ENCODE measurements at places on chromosomes 7 and 10.

GRCh38 chr10:62652114-62652513 lies 152.4 kb upstream of the ADO start:
- DNase-seq = peak; percentile 75

GRCh38 chr7:79009647-79010046 lies 443.8 kb downstream of the MAGI2 start:
- DNase-seq = no peak

DNA sequence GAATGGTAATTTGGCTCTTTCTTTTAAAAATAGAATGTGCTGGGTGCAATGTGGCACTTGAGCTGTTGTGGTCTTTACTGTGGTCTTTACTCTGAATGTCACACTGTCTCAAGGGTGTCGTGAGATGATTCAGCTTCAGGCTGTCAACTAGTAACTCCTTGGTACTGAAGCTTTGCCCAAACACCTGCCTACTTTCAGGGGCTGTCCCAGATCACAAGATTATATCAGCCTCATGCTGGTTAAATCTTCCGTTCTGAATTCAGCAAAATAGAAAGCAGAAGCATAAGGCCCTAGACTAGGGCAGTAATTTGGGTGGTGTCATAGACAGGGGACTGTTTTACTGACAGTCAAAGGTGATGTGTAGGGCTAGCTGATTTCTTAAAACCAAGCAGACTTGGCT lies 110.9 kb downstream of the BAMBI start:
- no peak for DNase-seq

- DNase-seq = no peak
Measured at GRCh38 chr7:31125171-31125570, 73.1 kb downstream of the ADCYAP1R1 start.

- DNase-seq = no peak
Measured at GRCh38 chr10:68435803-68436202, 28.7 kb upstream of the RUFY2 start.

DNA sequence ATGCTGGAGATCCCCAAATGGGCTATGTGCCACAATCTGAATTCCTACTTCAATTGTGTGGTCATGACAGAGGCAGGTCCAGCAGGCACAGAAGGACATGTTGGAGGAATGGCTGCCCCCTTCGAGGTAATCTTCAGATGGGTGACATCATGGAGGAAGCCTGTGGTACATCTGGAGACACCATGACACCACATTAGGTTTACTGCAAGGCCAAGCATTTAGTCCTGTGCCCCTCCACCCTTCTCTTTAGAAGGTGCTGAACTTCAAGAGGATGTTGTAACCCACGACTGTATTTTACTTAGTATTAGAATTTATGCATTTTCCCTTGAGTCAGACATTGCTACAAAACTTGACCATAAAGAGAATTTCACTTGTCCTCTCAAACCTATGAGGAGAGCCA lies 75.1 kb upstream of the DDC start:
- DNase-seq = no peak

- DNase-seq = no peak
Measured at GRCh38 chr7:23308754-23309153, 9.6 kb downstream of the MALSU1 start.

GRCh38 chr7:18538554-18539250 lies 43.2 kb downstream of the HDAC9 start:
- DNase-seq = no peak

GRCh38 chr10:67837541-67838314 lies at the start of gene DNAJC12:
TSS of gene DNAJC12 (minus strand) at chr10:67838188. CDS start at chr10:67838011, 177 bp downstream.
- peak; percentile 61 for DNase-seq

DNA sequence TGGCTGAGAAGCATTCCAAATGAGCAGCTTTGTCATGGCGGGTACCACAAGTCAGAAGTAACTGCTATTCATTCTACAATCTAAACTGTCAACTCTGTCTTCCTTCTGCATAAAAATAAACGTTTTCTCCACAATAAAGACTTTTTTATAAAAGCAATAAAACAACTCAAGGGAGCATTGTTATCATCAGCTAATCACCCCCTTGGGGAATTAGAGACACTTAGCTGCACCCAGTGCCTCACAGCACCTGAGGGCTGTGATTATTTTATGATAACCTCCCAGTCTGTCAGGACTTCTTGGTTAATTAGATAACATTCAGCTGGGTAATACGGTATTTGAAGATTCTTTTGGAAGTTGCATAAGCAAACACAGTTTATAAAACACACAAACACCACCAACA lies 155.6 kb downstream of the PPP1R3A start:
- DNase-seq = no peak

- DNase-seq = no peak
Measured at GRCh38 chr7:156091519-156092080, 279.3 kb upstream of the SHH start.

GRCh38 chr10:7085913-7086589 lies 324.8 kb downstream of the SFMBT2 start:
- peak; percentile 23 for DNase-seq

GRCh38 chr10:20289070-20289828 lies 473.0 kb downstream of the PLXDC2 start:
- DNase-seq = no peak

GRCh38 chr10:88762906-88763305 lies 3.1 kb downstream of the LIPN start:
- no peak for DNase-seq

DNA sequence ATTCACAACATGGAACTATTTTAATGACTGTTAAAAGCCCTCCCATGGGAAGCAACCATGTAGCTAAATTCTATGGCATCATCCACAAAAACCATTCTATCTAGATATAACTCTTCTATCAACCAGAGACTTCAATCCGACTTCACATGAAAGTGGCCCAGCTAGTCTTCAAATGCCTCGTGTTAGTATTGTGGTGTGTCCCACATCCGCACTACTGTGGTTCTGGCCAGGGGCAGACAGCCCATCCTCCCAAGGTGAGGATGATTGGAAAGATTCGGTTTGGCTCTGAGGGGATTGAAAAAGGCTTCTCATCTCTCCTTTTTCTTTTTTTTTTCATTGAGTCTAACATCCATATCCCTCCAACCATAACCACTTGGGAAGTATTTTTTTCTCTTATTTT lies 253.0 kb upstream of the KLF6 start:
- DNase-seq = no peak

DNA sequence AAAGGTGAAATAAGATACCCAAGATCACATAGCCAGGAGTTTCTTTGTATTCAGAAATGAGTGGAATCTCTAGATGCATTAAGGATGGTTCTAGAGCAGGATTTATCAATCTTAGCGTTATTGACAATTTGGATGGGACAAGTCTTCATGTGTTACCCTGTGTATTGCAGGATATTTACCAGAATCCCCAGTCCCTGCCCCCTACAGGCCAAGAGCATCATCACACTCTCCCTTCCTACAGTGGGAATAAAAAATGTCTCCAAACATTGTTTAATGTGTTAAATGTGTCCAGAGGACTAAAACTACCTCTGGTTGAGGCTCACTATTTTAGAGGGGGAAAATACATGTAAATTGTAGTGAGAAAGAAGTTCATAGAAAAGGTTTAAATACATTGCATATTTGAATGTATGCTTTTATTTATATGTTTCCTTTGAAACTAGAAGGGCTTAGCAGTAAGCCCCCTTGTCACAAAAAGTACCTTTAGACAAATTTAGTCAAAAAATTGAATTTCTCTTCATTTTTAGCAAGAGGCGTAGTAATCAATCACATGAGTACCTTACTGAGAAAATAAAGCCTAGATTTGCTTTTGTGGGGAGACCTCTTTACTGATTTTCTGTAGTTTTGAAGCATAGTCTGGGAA lies 141.2 kb downstream of the MLLT10 start:
- DNase-seq = peak; percentile 51

- no peak for DNase-seq
Measured at GRCh38 chr10:73756183-73756582, 12.0 kb downstream of the SEC24C start.

- DNase-seq = no peak
Measured at GRCh38 chr7:98984126-98984525, 105.8 kb downstream of the TRRAP start.

GRCh38 chr10:121305066-121305465 lies 293.2 kb downstream of the FGFR2 start:
- no peak for DNase-seq

GRCh38 chr7:101947899-101948298 lies 130.5 kb downstream of the CUX1 start:
- DNase-seq = no peak

DNA sequence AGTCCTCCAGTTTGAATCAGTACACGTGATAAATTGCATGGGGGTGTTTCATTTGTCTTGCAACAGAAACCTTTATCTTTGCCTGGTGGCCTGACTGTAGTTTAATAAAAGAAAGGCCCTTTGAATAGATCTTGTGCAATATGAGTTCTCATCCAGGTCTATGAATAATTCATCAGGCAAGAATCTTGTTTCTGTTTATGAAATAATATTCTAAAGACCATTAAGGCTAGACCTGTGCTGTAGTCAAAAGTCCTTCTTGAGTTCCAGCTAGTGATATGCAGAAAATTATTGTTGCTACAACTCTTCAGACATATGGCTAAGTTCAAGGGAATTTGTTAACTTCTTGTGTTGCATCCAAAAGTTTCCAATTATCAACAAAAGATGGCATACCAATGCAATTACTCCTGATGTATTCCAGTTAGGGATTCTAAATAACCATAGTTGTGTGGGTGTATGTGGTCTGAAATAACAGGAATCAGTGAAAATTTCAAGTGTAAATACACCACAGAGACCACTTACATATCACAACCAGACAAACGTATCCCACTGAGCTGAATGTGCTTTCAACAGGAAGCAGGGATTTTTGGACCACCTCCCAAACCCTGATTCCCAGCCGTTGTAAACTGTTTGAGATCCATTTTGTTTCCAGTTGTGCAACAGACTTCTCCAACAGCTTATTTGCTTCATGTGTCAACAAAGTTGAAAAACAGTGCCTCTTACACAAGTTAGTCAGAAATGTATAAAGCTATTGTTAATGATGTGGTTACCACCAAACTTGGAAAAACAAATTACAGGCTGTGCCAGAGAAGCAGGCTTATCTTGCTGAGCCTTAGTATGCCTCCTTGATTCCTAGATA lies 54.7 kb upstream of the BICC1 start:
- peak; percentile 91 for DNase-seq

GRCh38 chr10:72243822-72244437 lies 27.9 kb upstream of the ASCC1 start:
- DNase-seq = peak; percentile 95

DNA sequence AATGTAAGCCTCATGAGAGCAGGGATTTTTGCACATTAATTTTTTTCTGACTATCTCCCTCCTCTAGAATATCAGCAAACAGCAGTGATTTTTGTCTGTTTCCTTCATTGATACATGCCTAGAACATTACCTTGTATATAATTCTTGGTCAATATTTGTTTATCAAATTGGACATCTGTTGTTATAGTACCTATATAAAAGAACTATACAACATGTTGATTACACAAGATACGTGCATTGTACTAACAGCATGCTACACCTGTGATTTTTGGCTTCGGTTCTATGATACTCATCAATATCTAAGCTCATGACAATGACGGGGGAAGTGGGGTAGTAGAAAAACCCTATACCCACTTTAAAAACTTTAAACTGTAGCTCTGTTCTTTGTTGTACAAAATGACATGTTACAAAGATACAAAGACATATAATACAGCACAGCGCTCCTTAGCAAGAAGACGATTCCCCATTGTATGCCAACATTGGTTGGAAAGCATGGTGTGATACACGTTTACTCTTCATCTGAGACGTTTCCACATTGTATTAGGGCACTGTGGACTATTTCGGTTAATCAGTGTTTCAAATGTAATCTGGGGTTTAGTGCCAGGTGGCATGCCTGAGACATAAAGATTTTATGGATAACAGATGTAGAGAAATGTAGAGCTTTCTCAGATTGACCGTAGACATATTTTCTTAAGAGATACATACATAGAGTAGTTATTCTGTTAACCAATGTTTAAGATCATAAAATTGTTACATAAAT lies 70.5 kb upstream of the FOXP2 start:
- DNase-seq = no peak

- DNase-seq = peak; percentile 79
Measured at GRCh38 chr7:18895456-18895855, 222.0 kb downstream of the TWIST1 start.

- no peak for DNase-seq
Measured at GRCh38 chr7:77858278-77858677, 59.7 kb downstream of the PHTF2 start.

DNA sequence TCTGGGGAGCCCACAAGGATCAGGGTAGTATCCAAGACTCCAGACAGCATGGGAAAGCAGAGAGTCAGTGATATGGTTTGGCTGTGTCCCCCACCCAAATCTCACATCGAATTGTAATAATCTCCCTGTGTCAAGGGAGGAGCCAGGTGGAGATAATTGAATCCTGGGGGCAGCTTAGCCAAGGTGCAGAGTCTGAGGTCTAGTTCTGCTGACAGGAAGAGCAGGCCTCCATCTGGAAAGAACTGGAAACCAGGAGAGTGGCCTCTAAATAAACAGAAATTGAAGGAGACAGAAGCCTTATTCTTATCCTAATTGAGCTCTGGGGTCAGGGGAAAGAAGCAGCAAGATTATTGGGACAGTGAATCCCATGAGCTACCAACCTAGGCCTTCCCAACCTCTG lies 146.7 kb upstream of the NRP1 start:
- DNase-seq = no peak

DNA sequence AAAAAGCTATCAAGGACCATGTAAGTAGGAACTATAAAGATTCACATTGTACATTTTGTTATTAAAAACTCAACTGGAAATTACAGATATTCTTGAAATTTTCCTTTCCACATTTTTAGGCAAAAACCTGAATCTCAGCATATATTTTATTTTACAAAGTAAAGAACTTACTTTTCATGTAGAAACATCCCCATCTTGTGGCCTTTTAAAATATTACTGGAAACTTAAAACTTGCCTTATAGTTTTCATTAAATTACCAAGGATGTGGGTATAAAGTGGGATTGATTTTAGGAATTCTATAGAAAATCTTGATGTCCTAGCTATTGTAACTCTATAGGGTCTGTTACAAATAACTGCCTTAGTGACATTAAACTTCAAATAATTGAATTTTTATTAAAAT lies 10.6 kb downstream of the DBF4 start:
- peak; percentile 58 for DNase-seq

DNA sequence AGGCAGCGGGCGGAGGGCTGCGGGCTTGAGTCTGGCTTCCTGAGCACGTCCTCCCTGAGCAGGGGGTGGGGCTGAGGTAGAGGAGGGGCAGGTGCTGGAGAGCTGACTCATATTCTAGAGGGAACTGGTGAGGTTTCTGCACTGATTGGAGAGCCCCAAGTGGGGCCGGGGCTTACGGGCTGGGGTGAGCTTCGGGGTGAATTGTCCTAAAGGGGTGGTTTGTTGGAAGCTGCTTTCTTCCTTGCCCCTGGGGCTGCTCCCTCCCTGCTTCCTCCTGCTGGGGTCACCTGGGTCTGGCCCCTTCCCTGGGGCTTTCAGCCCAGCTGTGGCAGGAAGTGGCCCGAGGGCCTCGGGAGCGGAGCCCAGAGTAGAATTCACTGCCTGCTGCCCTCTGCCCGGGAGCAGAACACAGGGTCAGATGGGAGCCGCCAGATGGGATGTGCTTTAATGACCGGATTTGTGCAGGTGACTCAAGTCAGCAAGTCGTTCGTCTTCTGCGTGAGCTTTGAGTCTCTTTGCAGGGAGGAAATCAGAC lies 48.6 kb downstream of the FAM20C start:
- DNase-seq = no peak

- peak; percentile 54 for DNase-seq
Measured at GRCh38 chr10:71569775-71570588, 149.6 kb downstream of the C10orf105 start.
